ENCODE measurements at places on chromosomes 3 and 15. TPM values are rescaled to one million over a fixed set of nuclear protein-coding genes. Genes with fewer than 3 reads are reported as not detected.

Gene KBTBD13
- total RNA-seq, result not detected

DNA sequence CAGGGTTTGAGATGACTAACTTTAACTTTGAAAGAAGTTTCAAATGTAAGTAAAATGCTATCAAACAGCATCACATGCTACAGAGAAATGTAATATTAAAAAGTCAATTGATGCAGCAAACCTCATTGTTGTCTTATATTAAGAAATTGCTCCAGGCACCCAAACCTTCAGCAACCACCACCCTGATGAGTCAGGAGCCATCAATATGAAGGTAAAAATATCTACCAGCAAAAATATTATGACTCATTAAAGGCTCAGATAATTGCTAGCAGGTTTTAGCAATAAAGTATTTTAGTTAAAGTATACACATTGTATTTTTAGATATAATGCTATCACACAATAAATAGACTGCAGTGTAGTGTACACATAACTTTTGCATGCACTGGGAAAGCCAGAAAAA lies 746.3 kb downstream of the ZPLD1 start:
- no peak for DNase-seq
- no peaks in the 10 kb centered on the region for H3K4me1 ChIP-seq
- H3K36me3 ChIP-seq, result no peaks in the 10 kb centered on the region
- H3K27ac ChIP-seq, result no peak overlapping the region
- H3K4me3 ChIP-seq, result no peak overlapping the region

DNA sequence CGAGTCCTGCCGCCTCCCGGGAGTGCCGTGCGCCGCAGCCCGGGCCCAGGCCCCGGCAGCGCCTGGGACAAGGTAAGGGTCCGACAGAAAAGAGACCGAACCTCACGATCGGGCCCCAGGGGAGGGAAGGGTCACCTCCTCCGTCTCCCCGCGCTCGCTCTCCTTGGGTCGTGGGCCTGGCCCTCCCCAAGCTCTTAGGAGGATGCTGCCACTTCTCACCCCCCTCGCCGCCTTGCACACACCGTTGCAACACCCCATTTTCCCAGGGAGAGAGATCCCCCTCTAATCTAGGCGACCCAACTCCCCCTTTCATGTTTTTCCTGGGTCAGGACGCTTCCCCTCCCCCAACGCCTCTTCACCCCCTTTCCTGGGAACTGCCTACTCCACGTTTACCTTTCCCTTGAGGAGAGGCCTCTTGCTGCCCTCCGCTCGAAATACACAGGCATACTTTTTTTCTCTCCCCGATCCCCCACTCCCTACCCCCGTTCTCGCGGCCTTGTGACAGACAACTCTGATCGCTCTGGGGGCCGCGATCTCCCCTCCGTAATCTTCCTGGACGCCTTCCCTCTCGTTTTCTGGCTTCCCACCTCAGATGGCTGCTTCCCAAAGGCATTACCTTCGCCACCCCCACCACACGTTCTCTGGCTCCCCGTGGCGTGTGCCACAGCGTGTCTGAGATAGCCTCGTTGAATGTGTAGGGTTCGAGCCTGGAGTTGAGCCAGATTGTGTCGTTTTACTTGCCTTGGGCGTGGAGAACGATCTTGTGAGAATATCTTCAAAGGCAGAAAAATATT lies 688 bp downstream of the SETD5 start:
- DNase-seq, result no peak
- H3K4me3 ChIP-seq, result peak overlapping the region; percentile 95
- H3K4me1 ChIP-seq, result peaks cover 56% of the 10 kb centered on the region
- peak overlapping the region; percentile 97 for H3K27ac ChIP-seq

- no peak overlapping the region for H3K4me3 ChIP-seq
- H3K27me3 ChIP-seq, result no peaks in the 10 kb centered on the region
- peaks cover 15% of the 10 kb centered on the region for H3K4me1 ChIP-seq
These were observed 35.9 kb downstream of the POC1A start for GRCh38 chr3:52118156-52118875.

- no peaks in the 10 kb centered on the region for H3K36me3 ChIP-seq
- H3K27me3 ChIP-seq, result no peaks in the 10 kb centered on the region
- no peaks in the 10 kb centered on the region for H3K4me1 ChIP-seq
- DNase-seq, result no peak
- no peak overlapping the region for H3K4me3 ChIP-seq
- H3K27ac ChIP-seq, result no peak overlapping the region
These were observed 17.3 kb downstream of the SUCNR1 start for GRCh38 chr3:151890721-151891141.
